ENCODE measurements at places on chromosomes 11 and 22.

DNA sequence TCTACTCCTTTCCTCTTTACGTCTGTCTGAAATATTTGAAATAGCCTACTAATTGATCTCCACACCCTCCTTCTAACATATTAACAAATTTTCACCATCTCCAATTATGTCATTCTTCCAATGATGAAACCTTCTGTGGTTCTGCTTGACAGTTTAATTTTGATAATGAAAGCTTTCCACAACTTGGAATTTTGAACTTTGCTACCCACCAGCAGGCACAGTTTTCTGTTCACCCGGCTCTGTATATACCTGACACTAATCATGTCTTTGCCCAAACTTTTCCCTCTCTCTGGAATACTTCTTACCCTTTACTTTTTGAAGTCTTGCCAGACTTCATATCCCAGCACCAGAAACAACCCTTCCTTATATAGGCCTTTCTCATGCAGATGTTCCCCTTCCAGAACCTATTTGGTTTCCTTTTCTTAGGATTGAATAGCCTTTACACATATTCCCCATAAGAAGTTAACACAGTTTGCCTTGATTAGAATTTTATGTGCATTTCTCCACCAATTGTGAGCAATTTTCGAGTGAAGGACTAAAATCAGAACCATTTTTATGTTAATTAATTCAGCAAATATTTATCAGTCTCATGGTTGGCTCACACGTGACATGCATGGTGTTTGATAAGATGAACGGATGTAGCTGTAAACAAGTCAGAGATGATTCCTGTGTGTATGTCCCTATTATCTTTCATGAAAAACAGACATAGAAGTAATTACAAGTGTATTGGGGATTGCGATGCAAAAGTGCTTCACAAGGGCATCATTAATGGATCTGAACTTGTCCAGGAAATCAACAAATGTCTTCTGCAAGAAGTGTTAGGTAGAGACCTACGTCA is 173.4 kb downstream of the ARHGAP42 start:
- DNase-seq, result no peak

- no peak for DNase-seq
Measured at GRCh38 chr11:104093426-104094280, 57.2 kb downstream of the DDI1 start.

DNA sequence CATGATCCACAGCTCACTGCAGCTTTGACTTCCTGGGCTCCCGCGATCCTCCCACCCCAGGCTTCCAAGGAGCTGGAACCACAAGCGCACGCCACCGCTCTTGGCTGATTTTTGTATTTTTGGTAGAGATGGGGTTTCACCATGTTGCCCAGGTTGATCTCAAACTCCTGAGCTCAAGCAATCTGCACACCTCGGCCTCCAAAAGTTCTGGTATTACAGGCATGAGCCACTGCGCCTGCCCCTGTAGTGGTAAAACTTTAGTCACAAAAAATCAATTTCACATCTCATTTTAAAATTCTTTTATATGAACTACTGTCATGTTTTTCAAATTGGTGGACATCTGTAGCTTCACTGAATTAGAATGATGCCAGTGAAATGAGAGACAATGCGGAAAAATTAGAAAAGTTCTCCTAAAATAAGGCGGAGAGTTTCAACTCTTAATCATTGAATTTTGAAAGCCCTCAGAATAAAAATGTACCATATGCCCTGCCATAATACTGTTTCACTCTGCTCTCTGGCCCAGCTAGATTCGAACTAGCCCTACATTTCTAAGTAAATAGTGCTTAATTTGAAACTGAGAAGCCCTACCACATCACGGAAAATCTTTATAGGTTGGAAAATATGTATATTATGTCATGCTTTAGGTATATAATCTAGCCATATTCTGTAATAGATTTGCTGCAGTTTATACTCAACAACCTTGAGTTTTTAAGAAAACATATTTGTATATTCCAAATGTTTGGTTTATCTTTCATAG is 78.7 kb downstream of the HORMAD2 start:
- no peak for DNase-seq

DNA sequence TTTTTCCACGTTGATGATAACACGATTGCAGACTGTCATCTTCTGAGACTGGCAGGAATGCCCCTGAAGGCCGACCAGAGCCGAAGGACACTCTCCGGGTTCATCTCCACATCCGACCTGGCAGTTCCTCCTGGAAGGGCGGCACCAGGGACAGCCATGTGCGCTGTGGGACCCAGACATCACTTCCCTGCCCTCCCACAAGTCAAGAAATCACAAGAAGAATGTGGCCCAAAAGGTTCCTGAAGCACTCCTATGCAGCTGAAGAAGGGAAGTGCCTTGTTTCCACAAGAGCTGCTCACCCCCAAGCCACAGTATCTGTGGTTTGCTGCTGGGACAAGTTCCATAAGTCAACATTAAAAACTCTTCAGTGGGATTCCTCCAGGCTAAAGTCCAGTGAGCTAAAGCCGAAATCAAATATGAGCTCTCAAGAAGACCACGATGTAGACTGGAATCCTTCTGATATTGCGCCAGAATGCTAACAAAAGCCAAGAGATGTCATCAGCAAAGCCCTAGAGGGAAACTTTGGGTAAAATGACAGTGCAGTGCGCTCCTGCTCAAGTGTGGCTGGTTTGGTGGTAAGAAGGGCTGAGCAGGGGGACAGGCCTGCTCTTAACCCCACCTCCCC is 21.2 kb downstream of the PACSIN2 start:
- no peak for DNase-seq

DNA sequence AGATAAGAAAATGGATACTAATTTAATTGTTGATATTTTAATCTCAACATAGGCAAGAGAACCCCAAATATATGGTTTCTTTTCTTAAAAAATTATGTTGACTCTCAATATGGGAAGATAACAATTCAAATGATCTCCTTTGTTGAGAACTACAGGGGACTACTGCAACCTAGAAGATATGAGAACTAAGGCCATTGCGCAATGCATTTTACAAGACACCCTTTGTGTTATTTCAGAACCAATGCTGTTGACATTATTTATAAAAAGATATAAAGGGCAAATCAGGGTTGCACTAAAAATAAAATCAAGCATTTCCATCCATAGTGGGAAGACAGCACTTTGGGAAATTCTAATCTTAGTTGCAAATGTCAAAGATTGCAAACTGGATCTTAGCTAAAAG is 322.3 kb downstream of the SOX6 start:
- no peak for DNase-seq

DNA sequence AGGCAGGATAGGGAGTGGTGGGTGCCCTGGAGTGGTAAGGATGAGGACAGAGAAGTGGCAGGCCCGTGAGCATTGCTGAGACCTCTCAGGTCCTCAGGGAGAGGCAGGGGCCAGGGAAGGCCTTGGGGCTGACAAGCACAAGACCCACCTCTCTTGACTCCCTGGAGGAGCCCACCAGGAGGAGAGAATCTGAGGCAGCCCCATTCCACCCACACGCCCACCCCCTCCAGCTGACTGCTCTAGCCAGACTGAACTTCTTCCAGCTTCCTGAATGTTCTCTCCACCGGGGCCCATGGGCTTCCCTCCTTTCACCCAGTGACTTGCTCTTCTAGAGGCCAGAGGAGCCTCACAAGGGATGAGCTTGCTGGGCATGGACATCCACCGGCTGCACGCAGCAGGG is 1403.0 kb downstream of the BRD1 start:
- DNase-seq, result no peak

GRCh38 chr11:128660947-128661346 is 32.9 kb upstream of the FLI1 start:
- DNase-seq, result no peak

- DNase-seq, result no peak
Measured at GRCh38 chr11:72951888-72952287, 137.7 kb downstream of the ATG16L2 start.

DNA sequence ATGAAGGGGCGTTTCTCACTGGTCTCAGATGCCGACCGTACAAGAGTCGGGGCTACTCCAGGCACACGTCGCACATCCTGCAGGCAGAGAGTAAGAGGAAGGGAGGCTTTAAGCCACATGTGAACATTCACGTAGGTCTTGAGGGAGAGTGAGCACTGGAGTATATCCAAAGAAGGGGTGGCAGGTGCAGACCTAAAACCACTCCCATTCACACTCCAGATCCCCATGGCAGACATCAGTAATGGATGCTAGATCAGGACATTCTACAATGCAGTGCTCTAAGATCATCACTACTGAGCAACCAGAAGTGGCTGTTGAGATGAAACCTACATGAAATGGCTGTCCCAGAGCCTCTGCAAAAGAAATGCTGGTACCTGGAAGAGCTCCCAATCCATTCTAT is 39.0 kb downstream of the WT1 start:
- DNase-seq, result no peak

- DNase-seq, result no peak
Measured at GRCh38 chr22:39559456-39560105, 11.0 kb upstream of the CACNA1I start.

- no peak for DNase-seq
Measured at GRCh38 chr11:76623171-76623883, 47.2 kb downstream of the LRRC32 start.

GRCh38 chr11:131618201-131618600 is 247.8 kb downstream of the NTM start:
- no peak for DNase-seq

DNA sequence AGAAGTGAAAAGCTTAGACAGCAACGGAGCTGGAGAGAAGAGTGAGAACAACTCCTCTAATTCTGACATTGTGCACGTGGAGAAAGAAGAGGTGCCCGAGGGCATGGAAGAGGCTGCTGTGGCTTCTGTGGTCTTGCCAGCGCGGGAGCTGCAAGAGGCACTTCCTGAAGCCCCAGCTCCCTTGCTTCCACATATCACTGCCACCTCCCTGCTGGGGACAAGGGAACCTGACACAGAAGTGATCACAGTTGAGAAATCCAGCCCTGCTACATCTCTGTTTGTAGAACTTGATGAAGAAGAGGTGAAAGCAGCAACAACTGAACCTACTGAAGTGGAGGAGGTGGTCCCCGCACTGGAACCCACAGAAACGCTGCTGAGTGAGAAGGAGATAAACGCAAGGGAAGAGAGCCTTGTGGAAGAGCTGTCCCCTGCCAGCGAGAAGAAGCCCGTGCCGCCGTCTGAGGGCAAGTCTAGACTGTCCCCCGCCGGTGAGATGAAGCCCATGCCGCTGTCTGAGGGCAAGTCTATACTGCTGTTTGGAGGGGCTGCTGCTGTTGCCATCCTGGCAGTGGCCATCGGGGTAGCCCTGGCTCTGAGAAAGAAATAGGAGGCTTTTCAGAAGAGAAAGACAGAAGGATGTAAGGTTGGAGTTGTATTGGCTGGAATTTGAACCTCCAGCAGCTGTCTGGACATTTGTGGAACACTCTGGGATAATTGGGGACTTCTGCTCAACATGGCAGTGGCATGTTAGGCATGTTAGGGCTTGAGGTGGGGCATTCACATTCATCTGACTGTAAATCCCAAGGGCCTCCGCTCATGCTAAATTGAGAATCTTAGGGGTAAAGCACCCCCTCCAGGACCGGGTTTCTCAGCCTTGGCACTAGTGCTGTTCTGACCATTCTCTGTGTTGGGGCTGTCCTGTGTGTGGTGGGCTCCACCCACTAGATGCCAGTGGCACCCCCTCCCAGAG is 47.1 kb downstream of the BID start:
- no peak for DNase-seq

- no peak for DNase-seq
Measured at GRCh38 chr11:16881074-16881709, 133.0 kb downstream of the PLEKHA7 start.

DNA sequence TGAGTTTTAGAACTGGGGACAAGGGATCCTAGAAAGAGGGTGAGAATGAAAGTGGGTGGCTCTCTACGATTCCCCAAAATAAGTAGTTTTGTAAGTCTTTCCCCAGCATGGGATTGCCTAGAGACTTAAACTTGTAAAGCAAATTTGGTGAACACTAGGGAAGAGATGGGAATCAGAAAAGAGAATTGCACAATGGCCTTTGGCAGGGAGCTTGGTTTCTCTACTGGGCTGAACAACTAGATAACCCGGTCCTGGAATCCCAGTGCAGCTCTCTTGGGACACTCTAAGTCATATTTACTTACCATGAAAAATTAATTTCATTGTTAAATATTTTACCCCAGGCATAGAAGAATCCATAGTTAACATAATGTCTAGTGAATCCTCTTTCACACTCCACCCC is 16.5 kb upstream of the USP18 start:
- DNase-seq, result peak; percentile 70

DNA sequence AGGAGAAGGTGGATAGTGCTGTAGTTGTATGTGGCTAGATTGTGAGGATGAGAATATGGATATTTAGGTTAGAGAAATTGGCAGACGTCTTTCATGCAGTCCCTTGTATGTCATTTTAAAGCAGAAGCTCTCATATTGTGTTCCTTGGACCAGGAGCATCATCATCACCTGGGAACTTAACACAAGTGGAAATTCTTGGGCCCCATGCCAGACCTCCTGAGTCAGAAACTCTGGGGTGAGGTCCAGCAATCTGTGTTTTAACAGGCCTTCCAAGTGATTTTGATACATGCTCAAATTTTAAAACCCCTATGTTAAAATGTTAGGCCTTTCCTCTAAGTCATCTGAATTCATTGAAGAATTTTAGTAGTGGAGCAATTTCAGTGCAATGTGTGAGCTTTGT is 34.8 kb downstream of the JHY start:
- DNase-seq, result peak; percentile 19

DNA sequence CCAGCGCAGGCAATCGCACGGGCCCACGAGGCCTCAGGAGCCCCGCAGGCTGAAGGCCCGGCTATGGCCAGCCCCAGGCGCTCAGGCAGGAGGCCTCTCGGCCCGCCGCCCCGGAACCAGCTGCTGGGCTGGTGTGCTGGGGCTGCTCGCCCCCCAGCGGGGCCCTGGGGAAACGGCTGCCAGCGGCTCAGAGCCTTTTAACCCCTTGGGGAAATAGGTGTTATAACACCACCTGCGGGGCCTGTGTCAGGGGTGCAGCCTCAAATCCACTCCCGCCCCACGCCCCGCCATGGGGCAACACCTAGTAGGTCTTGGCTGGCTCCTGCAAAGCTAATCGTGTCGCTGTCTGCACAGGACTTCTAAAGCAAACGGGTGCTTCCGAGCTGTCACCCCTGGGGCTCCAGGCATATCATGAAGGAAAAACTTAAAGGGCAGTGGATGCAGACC is 237.4 kb downstream of the TTC28 start:
- peak; percentile 49 for DNase-seq

DNA sequence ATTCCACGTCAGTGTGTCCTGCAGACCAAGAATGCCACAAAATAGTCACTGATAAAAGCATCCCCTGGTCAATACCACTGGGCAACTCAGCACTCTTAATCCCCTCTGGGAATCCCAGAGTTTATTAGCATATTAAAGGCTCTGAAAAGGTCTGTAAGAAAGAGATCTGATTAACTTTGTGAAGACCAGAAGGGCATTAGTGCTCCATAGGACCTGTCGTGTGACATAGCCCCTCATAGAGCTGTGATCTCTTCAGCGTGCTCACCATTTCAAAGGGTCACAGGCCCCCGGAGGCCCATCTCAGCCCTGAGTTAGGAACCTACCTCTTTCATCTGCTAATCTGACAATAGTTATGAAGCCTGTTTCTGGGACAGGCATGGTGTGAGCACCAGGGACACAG is 299.2 kb downstream of the MN1 start:
- DNase-seq, result no peak

GRCh38 chr11:75735181-75735845 is 17.7 kb downstream of the MOGAT2 start:
- DNase-seq, result no peak

Data from tibial nerve (tissue), 4 donors.